ENCODE measurements at places on chromosomes 3 and 15.

DNA sequence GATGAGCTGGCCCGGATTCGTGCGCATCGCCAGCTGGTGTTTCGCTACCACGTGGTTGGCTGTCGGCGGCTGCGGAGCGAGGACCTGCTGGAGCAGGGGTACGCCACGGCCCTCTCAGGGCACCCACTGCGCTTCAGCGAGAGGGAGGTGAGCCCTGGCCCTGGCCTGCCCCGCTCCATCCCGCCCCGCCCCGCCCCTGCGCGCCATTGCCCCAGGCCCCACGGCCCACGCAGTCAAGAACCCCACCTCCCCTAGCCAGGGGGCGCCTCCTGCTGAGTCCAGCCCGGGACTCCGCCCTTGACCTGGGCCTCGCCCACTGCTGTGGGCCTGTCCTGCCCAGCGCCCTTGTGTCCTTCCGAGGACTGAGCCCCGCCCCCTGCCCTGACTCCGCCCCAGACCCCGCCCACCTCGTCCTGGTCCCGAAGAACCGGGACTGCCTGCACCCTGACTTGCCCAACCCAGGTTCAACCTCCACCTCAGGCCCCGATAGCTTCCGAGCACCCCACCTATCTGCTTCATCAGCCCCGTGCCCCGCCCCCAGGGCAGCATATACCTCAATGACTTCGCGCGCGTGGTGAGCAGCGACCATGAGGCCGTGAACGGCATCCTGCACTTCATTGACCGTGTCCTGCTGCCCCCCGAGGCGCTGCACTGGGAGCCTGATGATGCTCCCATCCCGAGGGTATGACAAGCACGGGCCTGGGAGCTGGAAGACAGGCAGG, 14.8 kb downstream of the NT5DC2 start:
- DNase-seq = no peak

DNA sequence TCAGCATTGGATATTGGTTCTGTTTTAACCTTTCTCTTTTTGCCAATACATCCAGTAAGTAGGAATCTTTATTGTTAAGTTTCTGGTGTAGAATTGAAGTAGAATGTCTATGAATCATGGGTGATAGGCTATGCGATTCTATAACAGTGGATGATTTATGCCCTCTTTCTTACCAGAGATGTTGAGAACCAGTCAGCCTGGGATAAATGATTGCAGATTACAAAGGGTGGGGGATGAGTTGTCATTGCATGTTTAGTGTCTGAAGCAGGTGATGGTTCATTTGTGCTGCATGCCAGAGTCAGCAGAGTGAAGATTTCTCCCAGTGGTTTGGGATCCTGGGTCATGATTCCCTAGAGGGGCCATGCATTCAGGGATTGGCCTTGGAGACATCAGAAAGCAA, 14.3 kb downstream of the RETNLB start:
- no peak for DNase-seq

DNA sequence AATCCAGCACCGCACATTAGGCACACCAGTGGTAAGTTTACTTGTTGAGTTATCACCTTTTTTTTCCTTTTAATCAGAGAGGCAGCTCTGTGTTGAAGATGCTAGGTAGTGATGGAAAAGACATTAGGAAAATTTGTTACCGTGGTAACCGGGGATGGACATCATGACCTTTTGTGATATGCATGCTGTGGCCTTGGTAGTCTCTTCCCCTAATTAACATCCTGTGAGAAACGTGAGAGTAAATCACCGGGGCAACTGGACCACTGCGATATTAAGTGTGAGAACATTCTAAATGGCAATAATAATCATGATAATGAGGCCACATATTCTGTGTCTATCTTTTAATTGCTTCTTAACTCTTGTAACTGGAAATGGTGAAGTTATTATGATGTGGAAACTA, 362.0 kb downstream of the CACNA2D3 start:
- DNase-seq = no peak

DNA sequence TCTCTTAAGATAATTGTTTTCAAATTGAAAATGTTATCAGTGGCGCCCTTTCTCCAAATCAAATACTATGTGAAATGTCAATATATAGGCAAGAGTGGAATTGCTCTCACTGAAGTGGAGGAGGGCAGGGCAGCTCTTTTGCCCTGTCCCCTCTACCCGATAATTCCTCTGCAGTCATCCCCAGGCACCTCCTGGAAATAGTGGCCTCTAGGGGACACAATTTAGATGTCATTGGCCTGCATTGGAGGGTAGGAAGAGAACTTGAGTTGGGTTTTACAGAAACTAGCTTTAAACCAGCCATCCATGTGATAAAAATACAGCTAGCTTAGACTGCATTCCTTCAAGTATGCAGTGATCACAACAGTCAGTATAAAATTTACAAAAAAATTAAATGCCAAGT, 288.9 kb downstream of the EDEM1 start:
- no peak for DNase-seq

DNA sequence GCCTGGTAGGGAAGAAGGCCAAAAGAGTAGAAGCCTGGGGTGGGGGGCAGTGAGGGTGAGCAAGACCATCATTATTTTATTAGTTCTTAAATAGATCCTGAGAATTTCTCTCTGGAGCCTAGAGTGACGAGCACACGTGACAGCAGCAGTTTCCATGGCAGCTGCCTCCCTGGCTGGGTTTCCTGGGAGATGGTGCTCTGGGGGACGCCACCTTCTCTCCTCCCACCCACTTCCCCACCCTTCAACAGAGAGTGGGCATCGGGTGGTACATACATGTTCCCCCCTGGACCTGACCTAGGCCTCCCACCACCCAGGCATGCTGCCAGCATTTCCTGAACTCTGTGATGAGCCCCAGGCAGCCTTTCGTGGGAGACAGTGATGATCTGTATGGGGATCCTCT, 12.9 kb downstream of the CELF6 start:
- no peak for DNase-seq

DNA sequence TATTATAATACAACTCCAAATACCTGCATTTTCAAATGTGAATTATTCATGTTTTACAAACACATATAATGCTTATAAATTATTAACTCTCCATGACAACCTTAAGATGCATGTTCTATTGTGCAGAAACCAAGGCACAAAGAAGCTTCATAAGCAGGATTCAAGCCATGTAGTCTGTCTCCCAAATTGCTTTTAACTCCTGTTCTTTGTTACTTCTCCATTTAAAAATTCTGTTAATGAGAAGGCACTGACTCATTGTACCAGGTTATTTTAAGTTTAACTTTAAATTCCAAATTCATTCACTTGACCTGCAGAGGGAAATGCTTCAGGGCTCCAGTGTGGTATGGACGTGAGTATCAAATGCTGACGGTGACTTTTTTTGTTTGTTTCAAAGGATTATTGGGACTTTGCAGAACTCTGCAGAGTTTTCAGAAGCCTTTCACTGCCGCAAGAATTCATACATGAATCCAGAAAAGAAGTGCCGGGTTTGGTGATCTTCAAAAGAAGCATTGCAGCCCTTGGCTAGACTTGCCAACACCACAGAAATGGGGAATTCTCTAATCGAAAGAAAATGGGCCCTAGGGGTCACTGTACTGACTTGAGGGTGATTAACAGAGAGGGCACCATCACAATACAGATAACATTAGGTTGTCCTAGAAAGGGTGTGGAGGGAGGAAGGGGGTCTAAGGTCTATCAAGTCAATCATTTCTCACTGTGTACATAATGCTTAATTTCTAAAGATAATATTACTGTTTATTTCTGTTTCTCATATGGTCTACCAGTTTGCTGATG, 100.0 kb downstream of the MME start:
- DNase-seq = no peak

All from NCI-H1092 (cell line).